ENCODE measurements at places on chromosomes 13 and 19. TPM values are rescaled to one million over a fixed set of nuclear protein-coding genes. Genes with fewer than 3 reads are reported as not detected.

- DNase-seq: peak; percentile 97
These were observed at the start of gene PNPLA6 for GRCh38 chr19:7535047-7535997. Gene PNPLA6, plus strand, starts transcription at chr19:7535717. Its CDS starts 72 bp downstream, at chr19:7535789.

DNA sequence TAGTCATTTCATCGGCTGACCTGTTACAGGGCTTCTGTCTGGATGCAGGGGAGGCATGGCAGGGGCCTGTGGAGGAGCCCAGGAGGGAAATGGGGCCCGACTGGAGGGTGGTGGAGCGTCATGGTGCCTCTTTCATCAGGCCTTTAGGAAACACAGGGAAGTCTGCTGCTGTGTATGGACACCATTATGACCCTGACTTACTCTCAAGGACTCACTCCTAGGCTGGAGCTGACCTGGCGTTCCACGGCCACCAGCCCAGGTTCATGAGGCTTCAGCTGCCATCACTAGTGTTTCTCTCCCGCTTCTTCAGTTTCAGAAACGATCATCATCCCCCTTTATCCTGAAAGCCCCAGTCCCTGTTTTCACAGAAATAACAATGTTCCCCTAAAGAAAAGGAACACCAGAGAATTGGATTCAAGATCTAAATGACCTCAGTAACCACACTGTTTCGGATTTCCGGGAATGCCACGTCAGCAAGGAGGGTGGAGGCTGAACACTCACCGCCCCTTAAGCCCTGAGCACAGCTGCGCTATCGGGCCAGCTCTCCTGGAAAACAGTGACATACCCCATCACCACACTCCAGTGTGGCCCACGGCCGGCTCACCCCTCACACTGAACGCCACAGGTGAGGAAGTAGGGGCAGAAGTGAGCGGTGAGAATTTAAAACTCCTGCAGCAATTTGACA, 67.6 kb downstream of the SOX1 start:
- peak; percentile 25 for DNase-seq

- DNase-seq: no peak
These were observed 589.8 kb downstream of the LMO7 start for GRCh38 chr13:76225815-76226489.

- no peak for DNase-seq
These were observed 161.5 kb upstream of the STARD13 start for GRCh38 chr13:33446821-33447725.

- no peak for DNase-seq
These were observed 26.8 kb upstream of the SACS start for GRCh38 chr13:23460309-23460708.

DNA sequence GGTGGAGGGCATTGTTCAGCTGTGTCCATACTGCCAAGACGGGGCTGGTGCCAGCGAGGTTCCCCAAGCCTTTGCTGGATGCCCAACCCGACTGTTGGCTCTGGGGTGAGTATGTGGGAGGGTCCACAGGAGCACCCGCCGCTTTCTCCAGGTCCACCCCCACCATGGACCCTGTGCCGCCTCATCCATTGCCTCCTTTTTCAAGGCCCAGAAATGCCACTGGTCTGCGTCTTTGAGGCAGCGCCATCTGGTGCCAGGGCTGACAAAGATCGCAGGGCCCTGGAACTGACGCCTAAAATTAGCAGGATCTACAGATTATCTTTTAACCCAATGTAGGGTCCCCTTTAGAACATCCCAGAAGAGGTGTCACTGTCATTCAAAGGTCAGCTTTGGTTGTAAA, 34.6 kb downstream of the NFIX start:
- DNase-seq: peak; percentile 79

- DNase-seq: no peak
These were observed 1.8 kb downstream of the LILRA4 start for GRCh38 chr19:54336893-54337857.

DNA sequence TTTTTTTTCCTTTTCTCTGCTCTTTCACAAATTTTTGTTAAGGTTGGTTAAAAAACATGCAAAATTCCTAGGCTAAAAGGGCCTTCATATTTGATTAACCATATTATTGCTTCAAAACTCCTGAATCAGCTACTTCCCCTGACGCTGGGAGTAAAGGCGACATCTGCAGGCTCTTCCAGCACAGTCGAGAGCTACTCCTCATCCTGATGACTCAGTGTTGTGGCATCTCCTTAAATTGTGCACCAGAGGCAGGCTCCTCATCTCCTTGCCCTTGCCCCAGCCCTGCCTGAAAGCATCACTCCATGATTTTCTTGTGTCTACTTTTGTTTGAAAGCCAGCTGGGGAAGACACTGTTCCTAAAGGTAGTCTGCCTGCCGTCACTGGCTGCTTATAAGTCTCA, 24.5 kb upstream of the SOX1 start:
- DNase-seq: peak; percentile 60

GRCh38 chr13:98540476-98540875, 36.4 kb downstream of the STK24 start:
- DNase-seq: peak; percentile 15

DNA sequence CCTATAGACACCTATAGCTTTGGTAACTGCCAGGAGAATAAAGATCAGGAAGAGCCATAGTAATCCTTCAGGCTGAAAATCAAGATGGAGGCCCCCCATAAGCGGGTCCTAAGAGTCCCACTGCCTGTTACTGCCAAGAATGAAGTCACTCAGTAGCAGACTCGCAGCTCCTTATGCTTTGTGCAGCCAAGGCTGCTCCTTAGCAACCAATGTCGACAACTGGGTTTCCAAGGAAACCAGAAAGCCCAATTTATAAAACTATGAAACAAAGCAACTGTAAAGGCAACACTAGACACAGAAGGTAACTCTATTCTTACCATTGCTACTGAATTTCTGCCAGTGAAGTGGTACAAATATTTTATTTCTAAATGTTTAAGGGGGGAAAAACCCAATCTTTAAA, 56.5 kb downstream of the DCLK1 start:
- DNase-seq: no peak

DNA sequence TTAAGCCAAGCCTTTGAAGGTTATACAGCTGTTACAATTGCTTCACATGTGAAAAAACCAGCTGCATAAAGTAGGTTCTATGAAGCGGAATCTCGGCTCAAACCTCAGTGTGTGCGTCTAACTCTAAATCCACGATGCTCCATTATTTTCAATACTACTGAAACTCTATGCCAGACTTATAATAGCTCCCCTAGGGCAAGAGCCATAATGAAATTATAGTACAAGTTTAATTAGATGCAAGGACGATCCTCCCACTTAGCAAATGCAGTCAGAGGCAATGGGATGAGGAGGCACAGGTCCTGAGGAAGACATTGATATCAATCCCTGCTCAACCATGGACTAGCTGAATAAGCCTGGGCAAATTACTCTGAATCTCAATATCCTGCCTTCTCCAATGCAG, 31.1 kb downstream of the SLC7A1 start:
- DNase-seq: no peak

The SYCN gene
- total RNA-seq: not detected

The ZNF554 gene
- 5.0 TPM for total RNA-seq

The MED16 gene
- 83.8 TPM for total RNA-seq

The CD70 gene
- 3.9 TPM for total RNA-seq

Data from endodermal cell (in vitro differentiated cells).